ENCODE measurements at places on chromosomes 4 and X.

GRCh38 chr4:86955888-86956451, 21.2 kb downstream of the AFF1 start:
- DNase-seq = no peak

DNA sequence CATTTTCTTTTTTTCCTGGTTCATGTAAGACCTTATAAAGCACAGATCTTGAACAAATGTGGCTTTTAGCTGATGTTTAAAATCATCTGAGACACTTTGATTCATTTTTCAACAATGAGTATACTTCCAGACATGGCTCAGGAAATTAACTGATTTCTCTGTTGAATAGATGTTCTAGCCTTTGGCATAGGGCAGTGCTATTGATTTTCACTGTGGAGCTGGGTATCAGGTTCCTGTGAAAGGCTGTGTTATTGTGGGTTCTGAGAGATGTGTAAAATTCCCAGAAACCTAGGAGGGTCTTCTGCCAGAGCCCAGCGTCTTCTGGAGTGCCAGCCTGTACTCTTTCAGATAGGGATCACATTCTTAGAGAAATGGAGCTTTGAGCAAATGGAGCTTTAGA, 278.9 kb downstream of the EPHA5 start:
- no peak for DNase-seq

DNA sequence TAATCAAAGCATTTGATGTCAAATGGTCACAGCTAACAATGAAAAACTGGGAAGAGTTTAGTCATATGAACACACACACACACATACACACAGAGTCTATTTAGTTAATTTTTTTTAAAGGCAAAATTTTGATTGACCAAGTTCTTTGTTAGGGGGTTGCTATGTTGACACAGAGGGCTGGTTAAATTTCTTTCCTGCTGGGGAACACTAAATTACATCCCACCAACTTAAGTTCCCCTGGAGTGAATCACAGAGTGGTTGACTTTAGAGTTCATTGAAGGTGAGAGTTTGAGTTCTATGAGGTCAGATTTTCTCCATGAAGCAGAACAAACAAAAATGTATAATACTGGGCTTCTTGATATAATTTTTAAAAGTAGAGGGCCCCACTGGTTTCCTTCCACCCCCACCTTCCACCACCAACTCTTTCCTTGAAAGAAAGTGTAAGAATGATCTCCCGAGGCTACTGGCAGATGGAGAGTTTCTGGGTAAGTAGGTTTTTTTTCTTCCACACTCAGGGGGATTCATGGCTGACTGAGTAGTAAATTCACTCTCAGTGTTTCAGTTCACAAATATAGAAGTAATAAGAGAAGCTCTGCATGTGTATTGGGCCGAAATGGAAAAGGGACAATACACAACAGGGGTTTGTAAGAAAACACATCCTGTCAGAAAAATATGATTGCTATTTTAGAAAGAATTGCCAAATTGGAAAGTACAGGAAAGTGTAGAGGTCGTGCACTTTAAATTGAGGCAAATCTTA, 917.0 kb upstream of the LCORL start:
- no peak for DNase-seq

DNA sequence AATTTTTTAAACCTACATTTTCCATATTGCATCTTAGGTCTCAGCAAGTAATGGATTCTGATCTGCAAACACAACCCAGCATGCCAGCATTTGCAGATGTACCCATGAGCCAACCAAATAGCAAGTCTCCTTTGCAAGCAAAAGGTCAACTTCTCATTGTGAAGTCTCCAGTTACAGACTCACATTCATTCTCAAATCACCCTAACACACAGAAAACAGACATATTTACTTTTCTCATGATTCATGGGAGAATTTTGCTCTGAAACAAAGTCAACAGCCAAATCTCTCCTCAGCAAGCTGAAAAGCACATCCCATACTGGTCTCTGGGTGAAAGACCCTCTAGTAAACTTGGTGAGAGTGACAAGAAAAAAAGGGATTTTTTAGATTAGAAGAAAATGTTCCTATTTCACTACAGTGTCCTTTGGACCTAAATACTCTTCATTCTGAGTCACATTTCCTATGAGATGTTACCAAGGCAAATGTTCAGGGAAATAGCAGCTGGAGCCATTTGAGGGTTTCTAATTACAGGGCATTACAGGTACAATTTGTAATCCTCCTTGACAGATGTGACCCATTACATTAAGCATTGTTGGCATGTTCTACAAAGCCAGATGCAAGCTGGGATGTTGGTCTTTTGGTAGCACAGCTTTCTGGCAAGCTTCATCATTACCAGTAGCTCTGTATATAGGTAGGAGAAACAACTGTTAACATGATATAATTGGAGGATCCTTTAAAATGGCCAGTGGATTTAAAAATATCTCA, 383.3 kb downstream of the SMARCA1 start:
- no peak for DNase-seq

GRCh38 chr4:151882072-151882803, 121.4 kb upstream of the GATB start:
- DNase-seq = no peak

- DNase-seq = no peak
These were observed 78.2 kb upstream of the PDE5A start for GRCh38 chr4:119706804-119707203.

DNA sequence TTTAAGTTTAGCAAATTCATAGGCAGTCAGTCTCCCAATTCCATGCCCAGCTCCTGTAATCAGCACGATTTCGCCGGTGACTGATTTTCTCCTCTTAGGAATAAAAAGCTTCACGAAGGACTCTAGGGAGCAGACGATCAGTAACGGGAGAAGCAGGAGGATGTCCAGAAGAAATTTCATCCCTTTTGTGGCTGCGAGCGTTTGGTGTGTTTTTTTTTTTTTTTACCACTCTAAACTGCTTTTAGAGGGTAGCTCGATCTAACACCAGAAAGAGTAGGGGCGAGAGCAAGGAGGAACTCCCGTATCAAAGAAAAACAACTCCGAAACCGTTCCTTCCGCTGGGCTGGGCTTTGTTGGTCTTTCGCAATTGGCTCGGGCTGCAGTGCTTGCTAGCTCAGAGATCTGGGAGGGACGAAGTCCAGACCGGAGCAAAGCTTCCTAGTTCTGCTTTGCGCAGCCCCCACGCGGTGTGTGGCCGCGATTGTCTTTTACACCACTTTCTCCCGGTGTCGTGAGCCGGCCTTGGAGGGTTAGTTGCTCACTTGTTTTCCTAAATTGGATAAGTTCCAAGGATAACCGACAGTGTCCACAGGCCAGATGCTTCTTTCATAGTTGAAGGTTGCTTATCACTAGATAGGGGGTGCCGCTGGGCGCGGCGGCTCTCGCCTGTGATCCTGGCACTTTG, at the start of gene HSD17B11:
Gene HSD17B11 (minus strand): TSS at position 298 of the 685 bp plus-strand sequence. CDS start 118 bp downstream, at position 180.
- DNase-seq = peak; percentile 64

DNA sequence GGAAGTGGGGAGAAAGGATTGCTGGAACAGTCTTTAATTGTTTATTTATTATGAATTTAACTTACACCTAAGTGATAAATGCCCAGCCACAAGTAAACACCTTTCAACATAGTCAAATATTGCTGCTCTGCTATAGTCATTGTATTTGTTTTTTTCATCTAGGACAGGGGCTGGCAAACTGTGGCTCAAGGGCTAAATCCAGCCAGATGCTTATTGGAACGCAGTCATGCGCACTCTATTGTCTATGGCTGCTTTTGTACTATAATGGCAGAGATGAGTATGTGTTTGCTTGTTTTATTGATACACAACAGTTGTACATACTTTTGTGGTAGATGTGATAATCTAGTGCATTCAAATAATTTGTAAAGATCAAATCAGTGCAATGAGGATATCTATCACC, 95.3 kb downstream of the ZAR1 start:
- no peak for DNase-seq

DNA sequence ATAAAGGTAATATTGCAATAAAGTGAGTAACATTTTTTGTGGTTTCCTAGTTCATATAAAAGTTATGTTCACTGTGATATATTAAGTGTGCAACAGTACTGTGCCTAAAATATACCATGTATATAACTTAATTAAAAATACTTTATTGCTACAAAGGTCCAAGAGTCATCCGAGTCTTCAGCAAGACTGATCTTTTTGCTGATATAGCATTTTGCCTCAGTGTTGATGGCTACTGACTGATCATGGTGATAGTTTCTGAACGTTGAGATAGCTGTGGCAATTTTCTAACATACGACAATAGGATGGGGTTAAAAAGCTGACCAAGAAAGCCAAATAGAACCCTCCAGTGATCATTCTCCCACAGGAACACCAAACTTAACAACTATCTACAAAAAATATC, 1302.7 kb downstream of the TECRL start:
- no peak for DNase-seq

GRCh38 chr4:169009286-169010124, 550 bp downstream of the CBR4 start:
- peak; percentile 17 for DNase-seq

DNA sequence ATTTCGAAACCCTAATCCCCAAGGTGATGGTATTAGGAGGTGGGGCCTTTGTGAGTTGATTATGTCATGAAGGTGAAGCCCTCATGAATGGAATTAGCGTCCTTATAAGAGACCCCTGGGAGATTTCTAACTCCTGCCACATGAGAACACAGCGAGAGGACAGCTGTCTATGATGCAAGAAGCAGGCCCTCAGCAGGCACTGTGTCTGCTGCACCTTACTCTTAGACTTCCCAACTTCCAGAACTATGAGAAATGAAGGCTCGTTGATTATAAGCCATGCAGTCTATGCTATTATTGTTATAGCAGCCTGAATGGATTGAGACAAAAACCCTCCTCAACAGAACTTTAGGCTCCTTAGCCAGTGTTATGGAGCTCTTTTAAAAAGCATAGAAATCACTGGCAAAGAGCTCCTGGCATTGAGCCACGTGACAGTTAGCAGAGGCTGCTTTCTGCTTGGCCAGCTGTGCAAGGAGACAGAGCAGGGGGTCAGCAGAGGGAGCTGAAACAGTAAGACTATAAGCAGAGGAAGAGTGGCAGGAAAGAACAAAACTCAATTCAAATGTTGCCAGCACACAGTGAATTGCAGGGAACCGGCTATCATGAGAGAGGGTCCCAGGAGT, 219.2 kb upstream of the FAT1 start:
- DNase-seq = no peak
